Lower lobe of right lung (tissue), 2 donors: ENCODE measurements at places on chromosomes 5 and 9.
A peak's percentile ranks its signal among the peaks of the same experiment; 100 is the strongest.

- no peak for DNase-seq
Measured at GRCh38 chr5:100446879-100447430, 88.2 kb upstream of the FAM174A start.

DNA sequence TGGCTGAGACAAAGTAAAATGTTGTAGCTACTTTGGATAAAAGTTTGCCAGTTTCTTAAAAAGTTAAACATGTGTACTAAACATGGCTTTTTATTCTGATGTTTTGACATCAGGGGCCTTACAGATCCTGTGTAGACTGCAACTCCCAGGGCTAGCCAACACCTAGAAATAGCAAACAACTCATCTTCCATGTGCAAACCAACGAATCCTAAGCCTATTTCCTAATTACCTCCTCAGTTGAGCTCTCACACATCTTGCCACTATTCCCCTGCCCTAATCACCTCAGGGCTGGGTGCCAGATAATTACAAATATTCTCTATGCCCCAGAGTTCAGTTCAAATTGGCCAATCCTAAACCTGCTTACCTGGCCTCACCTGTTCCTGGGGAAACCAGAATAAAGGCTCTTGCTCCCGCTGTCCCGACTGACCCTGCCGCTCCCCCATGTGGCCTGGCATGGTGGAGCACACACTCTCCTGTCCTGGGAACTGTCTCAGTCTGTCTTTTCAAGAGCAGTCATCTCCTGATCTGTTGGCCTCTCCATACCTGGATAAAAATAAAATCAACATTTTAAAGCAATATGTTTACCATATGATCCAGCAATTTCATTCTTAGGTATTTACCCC is 37.1 kb upstream of the FAM169A start:
- peak; percentile 66 for DNase-seq

DNA sequence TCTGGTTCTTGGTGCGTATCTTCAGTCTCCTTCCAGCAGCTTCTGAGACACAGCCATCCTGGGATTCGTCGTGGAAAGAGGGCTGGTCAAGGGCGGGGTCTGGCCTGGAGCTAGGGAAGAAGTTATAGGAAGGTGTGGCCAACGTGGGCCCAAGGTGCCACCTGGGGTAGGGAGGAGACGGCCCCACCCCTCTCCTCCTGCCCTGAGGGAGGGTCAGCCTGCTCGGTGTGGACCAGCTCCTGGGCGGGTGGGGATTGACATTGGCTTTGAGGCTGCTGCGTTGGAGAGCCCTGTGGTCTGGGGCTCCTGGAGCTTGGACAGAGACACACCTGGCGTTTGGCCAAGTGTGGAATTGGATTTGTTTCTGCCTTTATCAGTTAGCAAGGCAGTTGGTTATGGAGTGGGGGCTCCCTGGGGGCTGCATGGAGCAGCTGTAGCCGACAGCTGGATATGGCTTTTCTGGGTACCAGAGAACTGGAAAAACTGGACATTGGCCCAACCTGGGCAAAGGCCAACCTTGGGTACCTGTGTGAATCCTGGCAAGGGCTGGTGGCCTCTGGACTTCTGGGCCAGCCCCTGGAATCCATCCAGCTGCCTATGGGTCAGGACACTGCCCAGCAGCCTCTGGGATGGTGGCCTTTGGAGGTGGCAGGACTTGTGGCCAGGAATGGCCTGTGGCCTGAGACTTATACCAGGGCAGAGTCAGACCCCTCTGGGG is 75.7 kb upstream of the PPP1R26 start:
- no peak for DNase-seq

GRCh38 chr9:114093761-114094505 is 5.2 kb downstream of the KIF12 start:
- no peak for DNase-seq

GRCh38 chr5:148740966-148741742 is 85.3 kb upstream of the ADRB2 start:
- DNase-seq: no peak

- DNase-seq: no peak
Measured at GRCh38 chr9:6960777-6961176, 203.0 kb downstream of the KDM4C start.

DNA sequence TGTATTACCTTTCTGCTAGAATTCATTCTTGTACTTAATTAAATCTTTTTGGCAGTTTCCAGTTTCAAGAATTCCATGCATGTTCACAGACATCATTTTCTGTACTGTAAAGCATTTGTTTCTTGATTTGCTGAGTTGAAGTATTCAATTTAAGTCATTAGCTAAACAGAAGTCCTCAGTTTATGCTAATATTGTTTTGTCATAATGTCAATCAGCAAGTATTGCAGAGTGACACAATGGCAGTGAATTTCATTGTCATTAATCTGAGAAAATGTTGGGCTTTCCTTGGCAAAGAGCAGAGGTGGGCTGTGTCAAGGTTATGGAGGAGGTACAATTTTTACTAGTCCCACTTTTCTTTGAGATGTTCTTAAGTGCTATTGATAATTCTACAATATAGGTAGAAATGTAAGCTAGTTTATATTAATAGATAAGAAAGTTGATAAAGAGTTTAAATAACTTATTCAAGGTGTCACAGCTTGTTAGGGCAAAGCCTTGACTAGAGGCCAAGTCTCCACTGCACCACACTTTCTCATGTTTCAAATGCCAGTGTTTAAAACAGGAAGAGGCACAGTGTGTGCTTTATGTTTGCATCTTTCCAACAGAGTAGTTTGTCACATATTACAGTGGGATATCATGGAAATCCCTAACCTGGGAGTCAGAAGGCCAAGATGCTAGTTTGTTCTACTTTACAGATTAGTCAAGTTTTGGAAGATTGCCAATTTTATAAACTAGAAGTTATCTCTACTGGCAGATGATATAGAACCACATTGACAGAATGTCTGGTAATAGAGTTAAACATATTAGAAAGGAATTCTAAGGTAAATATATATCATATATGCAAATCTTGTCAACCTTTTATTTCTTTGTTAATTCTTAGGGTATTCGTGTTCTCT is 56.3 kb downstream of the SLF1 start:
- DNase-seq: no peak

DNA sequence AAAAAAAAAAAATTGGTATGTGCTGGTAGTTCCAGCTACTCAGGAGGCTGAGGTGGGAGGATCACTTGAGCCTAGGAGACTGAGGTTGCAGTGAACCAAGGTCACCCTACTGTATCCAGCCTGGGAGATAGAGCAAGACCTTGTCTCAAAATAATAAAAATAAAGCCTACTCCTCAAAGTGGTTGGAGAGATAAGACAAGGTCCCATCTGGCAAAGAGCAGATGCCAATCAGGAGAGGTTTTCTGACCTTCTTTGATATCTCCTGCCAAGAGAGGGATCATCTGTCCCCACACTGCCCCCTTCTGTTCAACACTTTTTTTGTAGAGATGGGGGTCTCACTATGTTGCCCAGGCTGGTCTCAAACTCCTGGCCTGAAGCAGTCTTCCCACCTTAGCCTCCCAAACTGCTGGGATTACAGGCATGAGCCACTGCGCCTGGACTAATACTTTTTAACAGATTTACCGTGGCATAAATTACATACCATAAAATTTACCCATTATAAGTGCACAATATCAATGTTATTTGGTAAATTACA is 64.7 kb downstream of the SH3PXD2B start:
- DNase-seq: no peak

DNA sequence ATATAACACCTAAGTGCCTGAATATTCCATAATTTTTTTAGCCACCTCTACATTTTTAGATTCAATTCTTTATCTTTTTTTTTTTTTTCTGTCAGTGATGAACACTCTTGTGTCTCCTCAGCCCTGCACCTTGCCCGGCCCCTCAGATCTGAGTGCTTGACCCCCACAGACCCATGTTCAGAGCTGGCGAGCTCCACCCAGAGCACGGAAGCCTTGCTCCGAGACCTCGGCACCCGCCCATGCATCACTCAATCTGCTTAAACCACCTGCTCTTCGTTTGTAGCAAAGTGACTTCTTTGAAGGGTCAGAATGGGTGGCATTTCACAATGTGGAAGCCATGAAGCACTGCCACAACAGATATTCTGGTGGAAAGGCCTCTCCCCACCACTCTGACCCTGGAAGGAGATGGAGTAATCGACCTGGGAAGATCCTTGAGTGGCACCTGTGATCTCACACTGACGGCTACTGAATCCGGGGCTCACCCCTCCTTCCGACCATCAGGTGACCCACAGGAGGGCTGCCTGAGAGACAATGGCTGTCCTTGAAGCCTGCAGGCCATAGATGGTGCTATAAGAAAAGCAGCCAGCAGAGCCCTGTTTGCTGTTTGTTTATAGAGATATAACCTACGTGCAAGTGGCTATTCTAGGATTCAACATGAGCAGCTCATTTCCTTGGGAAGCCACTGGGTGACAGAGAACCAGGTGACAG is 261.1 kb upstream of the IRX4 start:
- no peak for DNase-seq

DNA sequence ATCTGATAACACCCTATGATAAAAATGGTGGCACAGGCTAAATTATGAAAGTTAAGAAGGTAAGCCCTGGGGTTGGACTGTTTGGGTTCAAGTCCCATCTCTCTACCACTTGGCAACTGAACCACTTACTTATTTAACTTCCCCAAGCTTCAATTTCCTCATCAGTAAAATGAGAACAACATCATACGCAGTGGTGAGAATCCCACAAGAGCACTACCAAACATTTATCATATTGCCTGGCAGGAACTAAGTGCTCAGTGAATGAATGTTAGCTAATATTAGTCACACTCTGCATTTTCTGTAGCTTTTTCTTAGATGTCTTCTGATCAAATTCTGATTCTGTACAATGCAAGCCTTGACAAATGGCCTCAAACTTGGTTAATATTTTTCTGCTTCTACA is 306.7 kb downstream of the EBF1 start:
- no peak for DNase-seq

DNA sequence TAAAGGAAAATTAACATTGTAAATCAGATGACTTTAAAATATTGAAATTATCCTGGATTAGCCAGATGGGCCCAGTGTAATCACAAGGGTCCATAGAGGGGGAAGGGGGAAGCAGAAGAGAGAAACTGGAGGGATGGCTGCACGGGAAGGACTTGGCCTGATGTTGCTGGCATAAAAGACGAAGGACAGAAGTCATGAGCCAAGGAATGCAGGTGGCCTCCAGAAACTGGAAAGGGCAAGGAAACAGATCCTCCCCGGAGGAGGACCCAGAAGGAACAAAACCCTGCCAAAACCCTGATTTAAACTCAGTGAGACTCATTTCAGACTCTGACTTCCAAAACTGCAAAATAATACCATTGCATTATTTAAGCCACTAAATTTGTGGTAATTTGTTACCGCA is 100.2 kb downstream of the ADAMTS2 start:
- DNase-seq: no peak

DNA sequence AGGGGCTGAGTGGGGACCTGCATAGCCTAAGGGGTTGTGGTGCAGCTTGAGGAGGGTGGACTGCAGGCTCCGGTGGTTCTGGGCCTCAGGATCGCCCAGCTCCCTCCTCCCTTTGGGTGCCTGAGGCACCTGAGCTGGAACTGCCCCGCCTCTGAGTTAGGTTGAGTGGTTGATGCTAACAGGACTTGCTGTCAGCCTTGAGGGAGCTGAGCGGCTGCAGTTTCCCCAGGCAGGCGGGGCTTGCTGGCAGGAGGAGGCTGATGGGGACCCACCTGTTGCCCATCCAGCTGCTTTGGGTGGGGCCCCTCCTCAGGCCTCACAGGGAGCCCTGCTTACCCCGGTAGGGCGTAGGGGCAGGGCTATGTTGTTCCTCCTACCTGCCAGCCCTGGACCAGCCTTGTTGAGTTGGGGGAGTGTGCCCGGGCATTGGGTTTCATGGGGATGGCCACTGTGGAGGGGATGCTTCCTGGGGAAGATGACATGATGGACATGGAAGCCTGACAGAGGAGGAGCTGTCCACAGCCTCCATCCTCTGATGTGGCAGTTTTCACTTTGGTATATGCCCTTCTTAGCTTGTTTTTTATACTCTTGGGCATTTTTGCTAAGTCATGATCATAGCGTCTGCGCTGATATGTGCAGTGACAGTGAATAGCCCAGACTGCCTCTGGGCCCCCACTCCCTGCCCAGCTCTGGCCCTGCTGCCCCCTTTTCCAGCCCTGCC is 14.3 kb downstream of the WNK2 start:
- peak; percentile 32 for DNase-seq

DNA sequence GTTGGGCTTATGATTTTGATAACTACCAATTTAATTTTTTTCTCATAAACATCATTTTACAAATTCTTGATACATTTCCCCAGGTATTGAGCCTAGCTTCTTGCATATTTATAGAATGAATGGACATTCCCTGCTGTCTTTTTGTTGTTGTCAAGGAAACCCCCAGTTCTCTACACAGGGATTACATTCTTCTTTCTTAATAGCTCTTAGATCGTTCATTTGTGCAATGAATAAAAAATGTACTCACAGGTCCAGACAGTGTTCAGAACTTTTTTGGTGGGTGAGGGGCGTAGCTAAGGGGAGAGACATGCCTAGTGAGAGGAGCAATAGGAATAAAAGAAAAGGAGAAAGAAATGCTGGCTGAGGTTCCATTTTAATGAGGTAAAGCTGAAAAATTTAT is 58.6 kb downstream of the VCAN start:
- DNase-seq: no peak
